Cardiac fibroblast (primary cell): ENCODE measurements at places on chromosomes 16 and 17.

GRCh38 chr16:70687102-70687511 lies 1.3 kb upstream of the MTSS2 start:
- DNase-seq = no peak

DNA sequence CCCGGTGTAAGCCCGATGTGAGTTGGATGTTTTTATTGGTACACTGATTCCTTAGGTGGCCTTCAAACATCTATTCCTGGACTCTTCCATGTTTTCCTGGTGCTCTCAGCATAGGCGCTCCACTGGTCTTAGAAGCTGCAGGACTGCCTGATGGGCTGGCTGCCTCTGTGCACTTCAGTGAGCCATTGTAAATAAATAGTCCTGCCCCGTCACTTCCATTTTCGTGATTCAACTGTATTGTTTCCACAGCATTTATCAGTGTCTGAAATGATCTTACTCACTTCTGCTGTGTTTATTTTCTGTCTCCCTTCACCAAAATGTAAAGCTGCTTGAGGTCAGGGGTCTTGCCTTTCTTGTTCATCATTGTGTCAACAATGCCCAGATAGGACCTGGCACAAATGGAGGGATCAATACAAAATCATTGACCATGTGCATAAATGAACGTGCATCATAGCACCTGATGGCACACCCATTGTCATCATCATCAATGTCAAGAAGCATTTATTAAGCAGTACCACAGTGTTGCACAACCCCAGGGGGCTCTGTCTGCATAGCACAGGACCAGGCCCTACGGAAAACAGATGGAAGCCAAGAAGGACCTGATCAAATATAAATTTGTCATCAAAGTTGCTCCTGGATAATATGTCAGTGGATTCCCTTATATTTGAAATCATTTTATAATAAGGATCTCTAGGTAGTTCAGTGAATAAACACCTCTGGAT lies 66.6 kb upstream of the CPHXL start:
- DNase-seq = no peak

DNA sequence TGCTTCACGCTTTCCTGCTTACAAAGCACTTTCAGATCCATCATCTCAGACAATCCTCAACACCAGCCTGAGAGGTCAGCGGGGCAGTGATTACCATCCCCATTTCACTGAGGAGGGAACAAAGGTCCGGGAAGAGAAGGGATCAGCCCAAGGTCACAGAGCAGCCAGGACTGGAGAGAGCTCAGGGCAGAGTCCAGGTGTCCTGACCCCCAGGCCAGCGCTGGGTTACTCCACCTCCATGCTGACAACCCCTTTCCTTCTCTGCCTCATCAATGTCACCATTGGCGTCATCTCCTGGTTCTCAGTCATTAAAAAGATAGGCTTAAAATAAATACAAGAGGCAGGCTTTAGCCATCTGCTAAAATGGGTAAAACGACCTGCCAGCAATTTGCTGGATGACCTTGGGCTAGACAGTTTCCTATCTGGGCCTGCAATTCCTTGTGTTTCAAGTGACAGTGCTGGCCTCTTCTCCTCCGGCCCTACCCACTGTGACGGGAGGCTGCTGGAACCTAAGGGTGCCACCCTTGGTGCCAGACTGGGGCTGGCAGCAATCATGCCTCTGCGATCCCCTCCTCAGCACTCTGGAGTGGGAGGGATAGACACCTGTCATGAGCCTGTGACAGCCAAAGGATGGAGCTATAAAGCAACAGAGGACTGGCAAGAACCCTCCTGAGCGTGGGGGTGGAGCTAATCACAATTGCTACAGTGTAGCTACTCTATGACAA lies 79.5 kb upstream of the CCL1 start:
- DNase-seq = no peak

GRCh38 chr16:81639348-81639747 lies 139.7 kb upstream of the PLCG2 start:
- no peak for DNase-seq

- DNase-seq = peak; percentile 22
These were observed 18.2 kb upstream of the KRT20 start for GRCh38 chr17:40903129-40903847.

GRCh38 chr17:33258296-33258695 lies 34.8 kb downstream of the ASIC2 start:
- DNase-seq = no peak

- DNase-seq = no peak
These were observed 17.5 kb downstream of the EMC8 start for GRCh38 chr16:85781695-85782370.

DNA sequence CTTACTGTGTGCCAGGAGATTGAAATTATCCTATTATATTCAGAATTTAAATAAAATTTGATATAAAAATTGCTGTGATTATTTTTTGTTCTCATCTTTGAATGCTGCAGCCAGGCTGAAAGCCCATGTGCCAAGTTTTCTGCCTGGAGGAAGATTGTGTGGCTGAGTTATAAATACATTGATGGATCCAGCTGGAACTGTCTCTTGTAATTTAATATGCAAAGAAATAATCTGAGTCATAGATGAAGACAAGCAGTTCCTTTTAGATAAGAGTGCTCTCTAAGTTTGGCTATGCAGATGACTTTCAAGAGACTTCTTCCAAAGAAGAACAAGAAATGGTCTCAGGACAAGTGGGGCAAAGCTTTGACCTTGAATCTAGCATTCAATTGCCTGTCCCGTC lies 871.0 kb downstream of the CDH11 start:
- DNase-seq = peak; percentile 13

GRCh38 chr17:75063626-75064025 lies 16.6 kb downstream of the KCTD2 start:
- no peak for DNase-seq

- peak; percentile 20 for DNase-seq
These were observed 36.0 kb downstream of the OSBPL7 start for GRCh38 chr17:47785538-47786123.

- no peak for DNase-seq
These were observed 42.9 kb downstream of the LDHD start for GRCh38 chr16:75073545-75074303.

GRCh38 chr17:74603037-74603635 lies 11.1 kb upstream of the CD300LD start:
- no peak for DNase-seq

GRCh38 chr17:63029541-63029940 lies 63.5 kb downstream of the TANC2 start:
- DNase-seq = peak; percentile 75

DNA sequence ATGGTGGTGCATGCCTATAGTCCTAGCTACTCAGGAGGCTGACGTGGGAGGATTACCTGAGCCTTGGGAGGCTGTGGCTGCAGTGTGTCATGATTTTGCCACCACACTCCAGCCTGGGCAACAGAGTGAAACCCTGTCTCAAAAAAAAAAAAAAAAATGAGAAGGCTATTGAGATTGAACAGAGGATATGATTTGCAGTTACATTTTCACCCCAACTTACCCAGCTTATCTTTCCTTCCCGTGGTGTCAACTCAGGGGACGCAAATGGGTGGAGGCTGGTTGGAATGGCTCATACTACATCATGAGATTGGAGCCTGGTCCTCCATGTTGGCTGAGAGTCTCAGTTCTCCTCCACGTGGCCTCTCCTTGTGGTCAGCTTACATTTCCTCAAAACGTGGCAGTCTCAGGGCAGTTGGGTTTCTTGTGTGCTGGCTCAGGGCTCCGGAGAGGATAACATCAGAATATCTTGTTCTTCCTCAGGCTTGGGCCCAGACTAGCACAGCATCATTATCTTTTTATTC lies 17.2 kb upstream of the NSMCE1 start:
- no peak for DNase-seq

GRCh38 chr17:60514500-60514899 lies 11.5 kb downstream of the APPBP2 start:
- no peak for DNase-seq

GRCh38 chr16:46687486-46687885 lies 1.5 kb downstream of the VPS35 start:
- DNase-seq = no peak

DNA sequence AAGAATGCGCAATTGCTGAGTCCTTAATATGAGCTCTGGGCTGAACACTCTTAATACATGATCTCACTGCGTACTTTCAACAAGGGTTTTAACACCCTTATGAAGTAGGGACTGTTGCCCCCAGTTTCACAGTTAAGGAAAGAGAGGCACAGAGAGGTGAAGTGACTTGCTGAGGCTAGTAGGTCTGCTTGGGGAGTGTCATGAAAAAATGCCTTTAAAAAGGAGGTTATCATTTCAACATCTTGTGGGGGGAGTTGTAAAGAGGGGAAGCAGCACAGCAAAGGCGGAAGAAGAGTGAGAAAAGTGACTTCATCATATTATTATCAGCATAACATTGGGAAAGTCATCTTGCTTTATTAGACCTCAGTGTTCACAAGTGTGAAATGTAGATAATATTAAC lies 2.1 kb downstream of the CCL4L2 start:
- no peak for DNase-seq

- DNase-seq = no peak
These were observed 2.1 kb upstream of the RCVRN start for GRCh38 chr17:9907131-9907530.

DNA sequence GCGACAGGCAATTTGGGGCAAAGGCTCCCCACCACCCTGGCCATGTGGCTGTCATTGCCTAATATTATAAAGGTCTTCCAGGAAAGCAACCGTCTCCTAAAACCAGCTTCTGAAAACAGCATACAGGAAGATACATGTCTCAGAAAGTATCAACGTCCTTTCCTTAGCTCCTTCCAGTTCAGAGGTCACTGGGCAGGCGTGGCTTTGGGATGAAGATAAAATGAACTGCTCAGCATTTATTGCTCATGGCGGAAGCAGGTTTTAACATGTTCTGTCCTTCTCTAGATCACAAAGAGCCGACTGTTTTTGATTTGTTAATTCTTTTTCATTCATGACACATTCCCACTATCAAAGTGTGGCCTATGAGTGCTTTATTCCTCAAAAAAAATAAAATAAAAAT lies 8.0 kb downstream of the CFAP20 start:
- DNase-seq = no peak

DNA sequence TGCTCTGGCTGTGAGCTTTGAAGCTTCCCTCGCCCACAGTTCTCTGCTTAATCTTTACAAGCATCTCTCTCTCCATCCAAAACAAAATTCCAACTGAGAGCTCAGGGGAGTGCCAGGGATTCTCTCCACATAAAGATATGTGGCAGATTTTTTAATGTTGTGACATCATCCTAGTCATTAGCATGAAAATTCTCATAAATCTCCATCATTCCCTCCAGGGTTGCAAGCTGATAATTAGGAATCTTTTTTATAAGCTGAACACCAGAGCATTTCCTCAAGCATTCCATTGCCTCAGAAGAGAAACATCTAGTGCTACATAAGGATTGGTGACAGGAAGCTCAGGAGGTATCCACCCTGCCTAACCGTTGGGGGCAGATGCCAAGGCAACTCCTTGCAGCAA lies 82.4 kb upstream of the DNAH9 start:
- no peak for DNase-seq

- DNase-seq = peak; percentile 43
These were observed 16.5 kb downstream of the FCSK start for GRCh38 chr16:70470927-70471341.

GRCh38 chr17:76642032-76642561 lies 1.5 kb downstream of the ST6GALNAC1 start:
- no peak for DNase-seq

DNA sequence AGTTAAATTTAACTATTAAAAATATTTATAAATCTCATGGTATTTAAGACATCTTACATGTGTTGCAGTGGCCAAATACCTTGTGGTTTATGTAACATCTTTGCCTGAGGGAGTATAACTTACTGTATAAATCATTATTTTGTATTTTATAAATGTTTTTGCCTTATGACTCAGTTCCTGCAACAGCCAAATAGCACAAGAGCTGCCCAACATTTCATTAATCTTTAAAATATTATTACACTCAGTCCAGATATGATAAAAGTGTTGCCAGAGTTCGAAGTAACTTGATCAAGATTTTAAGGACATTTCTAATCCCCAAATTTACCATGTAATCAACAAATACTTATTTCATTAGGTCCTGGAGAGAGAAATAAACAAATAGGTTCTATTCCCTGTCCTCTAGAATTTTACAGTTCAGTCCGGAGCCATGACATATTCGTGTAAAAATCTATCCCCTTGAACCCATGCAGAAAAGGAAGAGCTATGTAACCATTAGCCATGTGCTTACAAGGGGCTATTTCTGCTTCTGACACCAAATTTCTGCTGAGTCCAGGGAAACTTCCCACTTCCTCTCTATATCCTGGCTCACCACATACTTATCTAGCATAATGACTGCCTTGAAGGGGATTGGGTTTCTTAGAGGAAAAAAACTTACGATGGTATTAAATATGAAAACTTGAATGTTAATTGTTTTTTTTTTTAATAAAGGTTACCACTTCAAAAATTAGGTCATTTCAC lies 44.0 kb downstream of the IRX6 start:
- DNase-seq = peak; percentile 4

DNA sequence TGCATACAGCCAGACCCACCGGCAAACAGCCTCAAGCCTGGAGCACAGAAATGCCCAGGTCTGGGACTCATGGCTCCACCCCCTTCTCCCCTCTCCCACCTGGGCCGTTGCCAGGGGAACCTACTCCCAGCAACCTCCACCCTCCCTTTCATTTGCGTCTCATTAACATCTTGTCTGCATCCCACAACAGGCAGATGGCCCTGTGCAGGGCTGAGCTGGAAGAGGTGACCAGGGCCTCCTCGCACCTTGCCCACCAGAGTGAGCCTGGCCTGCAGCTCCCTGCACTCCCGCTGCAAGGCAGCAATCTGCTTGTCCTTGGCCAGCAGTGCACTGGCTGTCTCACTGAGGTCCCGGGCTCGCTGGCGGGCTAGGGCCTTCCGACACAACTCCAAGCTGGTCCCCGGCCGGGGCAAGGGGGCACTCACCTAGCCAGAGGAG lies 3.3 kb downstream of the TSPOAP1 start:
- no peak for DNase-seq

GRCh38 chr17:36092230-36092629 lies 2.3 kb upstream of the CCL3 start:
- DNase-seq = no peak

- no peak for DNase-seq
These were observed 44.7 kb downstream of the METRNL start for GRCh38 chr17:83123896-83124801.

- DNase-seq = no peak
These were observed 14.5 kb downstream of the MRM3 start for GRCh38 chr17:796609-797008.

- peak; percentile 92 for DNase-seq
These were observed at the start of gene FBXO47 for GRCh38 chr17:38967290-38967738. FBXO47 (minus strand) TSS chr17:38967403; CDS start chr17:38963025, 4,378 bp downstream.

DNA sequence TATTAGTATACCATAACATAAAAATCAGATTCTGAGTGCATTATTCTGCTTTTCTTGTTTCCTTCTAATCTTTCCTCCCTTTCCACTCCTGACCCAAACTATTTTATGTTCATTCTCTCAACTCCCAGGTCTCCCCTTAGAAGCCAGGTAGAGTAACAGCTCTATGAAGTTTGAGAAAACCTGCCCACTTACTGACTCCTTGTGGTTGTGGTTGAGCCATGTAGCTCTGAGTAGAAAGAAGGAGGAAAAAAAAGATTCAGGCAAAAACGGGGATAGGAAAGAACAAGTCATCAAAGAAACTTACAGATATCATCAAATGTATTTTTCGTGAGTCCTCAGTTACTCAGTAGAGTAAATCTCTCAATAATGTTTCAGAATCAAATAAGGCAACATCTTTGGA lies 216.7 kb downstream of the PMP22 start:
- DNase-seq = no peak
